ENCODE measurements at places on chromosomes 2 and 18.

DNA sequence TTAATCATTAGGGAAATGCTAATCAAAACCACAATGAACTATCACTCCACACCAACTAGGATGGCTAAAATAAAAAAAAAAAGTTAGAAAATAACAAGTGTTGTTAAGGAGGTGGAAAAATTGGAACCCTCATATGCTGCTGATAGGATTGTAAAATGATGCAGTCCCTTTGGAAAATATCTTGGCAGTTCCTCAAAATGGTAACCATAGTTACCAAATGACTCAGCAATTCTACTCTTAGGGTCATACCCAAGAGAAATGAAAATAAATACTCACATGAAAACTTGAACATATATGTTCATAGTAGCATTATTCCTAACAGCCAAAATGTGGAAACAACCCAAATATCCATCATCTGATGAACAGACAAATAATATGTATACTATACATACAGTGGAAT, 15.7 kb upstream of the ACVR2A start:
- DNase-seq = no peak

DNA sequence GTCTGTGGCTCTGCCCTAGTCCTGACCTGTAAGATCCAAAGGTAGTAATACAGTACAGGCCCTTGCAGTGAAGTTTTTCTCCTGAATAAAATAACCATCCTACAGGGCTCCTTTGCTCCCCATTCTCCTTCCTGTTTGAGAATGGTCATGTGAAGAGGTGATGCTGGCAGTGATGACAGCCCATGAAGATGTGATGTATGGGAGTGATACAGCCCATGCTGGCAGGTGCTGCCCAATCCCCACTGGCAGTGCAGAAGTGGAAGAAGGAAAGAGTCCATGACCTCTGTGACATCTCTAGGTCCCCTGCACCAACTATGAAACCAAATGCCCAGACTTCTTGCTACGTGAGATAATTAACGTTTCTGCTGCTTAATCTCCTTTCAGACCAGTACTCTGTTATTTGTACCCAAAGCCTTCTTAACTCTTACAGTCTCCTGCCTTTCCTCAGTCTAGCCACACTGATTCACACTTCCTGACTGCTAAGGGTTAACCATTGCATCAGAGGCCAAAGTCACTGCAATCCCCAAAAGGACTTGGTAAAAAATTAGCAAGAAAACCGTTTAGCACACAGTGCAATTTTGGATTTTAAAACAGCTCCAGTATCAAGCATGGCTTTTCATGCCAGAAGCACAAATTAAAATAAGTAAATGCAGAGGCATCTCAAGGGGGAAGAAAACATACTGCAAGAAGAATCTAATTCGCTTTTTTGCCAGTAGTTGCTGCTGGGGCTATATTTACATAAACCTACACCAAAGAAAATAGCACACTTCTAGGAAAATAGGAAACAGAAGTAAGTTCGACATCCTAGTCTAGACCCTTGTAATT, 98.0 kb downstream of the STK39 start:
- DNase-seq = no peak

DNA sequence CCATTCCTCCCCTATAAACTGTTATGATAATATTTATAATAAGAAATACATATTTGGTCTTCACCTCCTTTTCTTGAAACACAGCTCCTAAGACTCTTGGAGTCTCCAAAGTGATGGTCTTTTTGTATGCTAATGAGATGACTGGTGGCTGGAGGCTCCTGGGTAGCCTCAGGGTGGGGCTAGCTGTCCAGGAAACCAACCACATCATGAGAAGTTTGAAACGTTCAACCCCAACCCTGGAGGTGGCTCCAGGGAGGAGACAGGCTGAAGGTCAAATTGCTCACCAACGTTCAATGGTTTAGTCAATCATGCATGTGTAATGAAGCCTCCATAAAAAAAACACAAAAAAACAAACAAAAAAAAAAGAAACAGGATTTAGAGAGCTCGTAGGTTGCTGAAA, 298.7 kb upstream of the MGAT5 start:
- DNase-seq = no peak

- DNase-seq = no peak
These were observed 580 bp upstream of the NDUFV2 start for GRCh38 chr18:9101730-9102507.

- DNase-seq = no peak
These were observed 25.7 kb upstream of the RNF103 start for GRCh38 chr2:86649119-86649947.

DNA sequence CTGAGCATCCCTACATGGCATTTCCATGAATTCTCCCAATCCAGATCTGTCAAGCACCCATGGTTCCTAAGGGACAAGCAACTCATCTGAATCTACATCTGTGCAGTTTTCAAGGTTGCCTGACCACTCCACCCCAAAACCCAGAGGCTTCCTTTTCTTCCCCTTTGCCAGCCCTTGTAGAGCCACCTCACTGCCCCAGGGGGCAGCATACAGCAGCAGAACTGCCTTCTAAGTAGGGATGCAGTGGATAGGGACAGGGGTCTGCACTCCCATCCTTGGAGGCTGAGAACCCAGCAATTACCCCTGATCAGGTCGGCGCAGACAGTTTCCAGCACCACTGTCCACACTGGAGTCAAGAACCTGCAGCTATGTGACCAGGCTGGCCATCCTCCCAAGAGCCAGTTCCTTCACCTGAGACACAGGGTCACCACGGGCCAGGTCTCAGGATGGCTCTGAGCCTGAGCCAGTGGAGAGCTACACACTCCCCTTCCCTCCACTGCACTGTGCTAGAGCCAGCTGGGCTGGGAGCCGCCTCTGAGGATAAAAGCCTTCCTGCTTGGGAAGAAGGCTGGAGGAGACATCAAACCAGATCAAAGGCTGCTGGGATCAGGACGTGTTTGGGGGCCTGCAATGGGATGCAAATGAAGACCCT, 283.1 kb downstream of the CELF4 start:
- DNase-seq = no peak

GRCh38 chr2:46885376-46885775, 30.2 kb downstream of the MCFD2 start:
- no peak for DNase-seq

DNA sequence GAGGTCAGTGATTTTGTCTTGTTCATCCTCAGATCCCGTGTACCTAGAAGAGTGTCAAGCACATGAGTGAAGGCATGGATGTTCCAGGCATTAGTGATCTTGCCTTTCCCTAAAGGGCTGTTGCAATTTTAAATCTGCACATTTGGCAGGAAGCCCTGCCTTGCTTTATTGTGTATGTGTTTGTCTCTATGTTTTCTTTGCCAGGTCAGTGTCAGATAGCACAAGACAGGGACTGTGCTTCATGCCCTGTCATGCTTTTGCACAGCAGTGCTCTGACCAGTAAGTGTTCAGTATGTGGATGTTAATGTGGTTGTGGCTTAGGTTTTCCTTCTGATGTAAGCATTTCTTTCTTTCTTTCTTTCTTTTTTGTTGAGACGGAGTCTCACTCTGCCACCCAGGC, 131.5 kb downstream of the RGPD3 start:
- no peak for DNase-seq

DNA sequence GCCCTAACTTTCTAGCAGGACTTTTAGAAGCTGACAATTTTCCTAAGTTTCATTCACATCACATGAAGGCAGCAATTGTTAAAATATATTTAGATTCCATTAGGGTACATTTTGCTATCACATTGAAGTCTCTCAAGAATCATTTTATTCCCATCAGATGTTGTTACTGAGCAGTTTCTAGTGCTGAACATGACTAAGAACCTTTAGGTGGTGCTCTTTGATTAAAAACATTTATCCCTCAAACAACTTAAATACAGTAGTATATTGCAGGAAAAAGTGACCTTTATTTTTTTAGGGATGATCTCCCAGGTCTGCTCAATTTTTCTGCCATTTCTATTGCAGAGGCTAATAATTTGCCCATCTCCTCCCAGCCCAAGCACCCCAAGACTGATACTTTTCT, 22.9 kb upstream of the NARS1 start:
- no peak for DNase-seq

DNA sequence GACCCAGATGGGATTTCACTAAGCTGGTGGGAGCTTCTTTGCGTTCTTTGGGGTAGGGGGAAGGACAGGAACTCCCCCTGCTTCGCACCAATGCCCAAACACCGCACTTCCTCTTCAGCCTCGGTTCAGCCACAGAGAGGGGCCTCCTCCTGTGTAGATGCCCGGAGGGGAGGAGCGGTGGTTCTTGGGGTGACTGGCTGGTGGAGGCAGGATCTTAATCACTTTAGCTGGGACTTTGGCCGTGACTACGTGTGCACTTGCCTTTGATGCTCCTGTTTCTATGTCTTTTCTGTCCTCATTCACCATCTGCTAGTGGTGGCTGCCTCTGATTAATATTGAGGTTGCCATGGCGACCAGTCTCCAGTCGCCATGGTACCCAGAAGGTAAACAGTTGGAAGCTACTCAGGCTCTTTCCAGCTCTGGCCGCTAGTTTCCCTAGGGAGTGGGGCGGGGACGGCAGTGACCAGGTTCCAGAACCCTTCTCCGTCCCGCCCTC, 1.9 kb downstream of the CNGA3 start:
- DNase-seq = no peak

DNA sequence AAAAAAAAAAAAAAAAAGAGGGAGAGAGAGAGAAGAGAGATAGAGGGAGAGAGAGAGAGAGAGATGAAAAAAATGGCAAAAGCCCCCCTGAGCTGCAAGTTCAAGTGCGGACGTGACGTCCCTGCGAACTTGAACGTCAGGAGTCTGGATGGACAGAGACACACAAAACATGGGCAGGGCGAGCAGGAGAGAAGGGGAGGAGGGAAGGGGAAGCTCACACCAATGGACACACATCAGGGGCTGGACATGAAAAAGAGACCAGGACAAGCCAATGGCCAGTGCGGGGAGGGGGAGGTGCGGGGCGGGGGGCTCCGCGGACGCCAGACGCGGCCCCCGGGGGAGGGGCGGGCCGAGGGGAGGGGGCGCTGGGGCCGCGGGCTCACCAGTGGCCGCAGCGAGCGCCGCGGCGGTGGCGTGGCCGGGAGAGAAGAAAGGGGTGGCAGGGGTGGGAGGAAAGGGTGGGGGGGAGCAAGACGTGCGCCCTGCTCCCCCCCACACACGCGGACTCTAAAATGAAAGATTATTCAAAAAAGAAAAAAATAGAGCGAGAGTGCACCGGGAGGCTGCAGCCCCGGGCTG, at the start of gene BCL11A:
Gene BCL11A (minus strand): TSS at position 160 of the 579 bp plus-strand sequence. CDS start 384 bp downstream, outside the sequence.
- no peak for DNase-seq

DNA sequence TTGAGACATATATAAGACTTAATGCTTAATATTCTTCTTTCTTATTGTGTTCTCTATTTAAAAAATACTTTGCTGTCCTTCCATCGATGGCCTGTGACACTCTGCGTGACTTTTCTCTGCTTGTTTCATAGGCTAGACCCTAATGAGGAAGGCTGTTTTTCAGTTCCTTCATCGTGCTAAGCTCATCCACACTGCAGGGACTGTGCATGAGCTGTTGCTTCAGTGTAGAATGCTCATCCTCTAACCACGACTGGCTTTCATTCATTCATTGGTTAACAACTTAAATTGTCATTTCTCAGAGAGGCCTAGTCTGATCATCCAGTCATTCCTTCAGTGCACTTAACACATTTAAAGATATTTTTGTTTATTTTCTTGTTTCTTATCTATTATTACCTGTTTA, 134.4 kb downstream of the CCDC85A start:
- no peak for DNase-seq

DNA sequence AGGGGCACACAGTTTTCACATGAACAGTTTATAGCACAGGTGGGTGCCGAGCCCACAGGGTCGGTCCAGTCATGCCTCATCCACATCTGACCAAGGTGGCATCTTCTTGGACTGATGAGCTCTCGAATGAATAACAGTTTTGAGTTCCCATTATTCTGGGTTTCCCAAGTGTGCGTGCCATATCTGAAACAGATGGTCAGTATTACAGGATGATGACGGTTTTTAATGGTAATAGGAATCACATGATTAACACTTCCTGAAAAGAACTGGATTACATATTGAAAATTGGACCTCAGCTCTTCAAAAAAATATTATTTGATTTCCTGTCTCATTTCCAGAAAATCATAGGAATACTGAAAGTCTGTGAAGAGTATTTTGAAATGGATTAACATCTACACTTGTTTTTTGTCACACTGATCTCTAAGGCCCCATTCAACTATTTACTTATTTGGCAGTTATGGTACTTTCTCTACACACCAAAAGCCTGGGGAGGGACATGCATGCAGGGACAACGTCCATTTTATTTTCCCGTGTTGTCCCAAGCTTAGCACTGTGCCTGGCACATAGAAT, 22.2 kb upstream of the NAB1 start:
- DNase-seq = no peak

DNA sequence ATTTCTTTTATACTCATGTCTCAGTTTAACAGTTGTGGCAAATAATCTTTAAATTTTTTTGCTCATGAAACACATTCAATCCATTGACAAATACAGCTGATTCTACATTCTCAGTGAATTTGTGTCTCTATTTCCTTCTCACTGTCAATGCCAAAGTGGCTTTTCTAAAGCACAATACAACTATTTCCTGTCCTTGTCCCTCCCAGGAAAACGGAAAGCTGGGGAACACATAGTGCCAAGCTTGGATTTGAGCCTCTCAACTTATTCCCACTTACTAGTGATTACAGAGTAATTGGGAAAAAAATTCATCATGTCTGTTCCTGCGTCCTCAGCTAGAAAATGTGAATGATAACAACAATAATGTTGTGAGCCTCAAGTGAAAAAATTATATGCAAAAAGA, 899.7 kb upstream of the CDH2 start:
- no peak for DNase-seq

- DNase-seq = no peak
These were observed 499.7 kb downstream of the PTH2R start for GRCh38 chr2:208906330-208906729.

DNA sequence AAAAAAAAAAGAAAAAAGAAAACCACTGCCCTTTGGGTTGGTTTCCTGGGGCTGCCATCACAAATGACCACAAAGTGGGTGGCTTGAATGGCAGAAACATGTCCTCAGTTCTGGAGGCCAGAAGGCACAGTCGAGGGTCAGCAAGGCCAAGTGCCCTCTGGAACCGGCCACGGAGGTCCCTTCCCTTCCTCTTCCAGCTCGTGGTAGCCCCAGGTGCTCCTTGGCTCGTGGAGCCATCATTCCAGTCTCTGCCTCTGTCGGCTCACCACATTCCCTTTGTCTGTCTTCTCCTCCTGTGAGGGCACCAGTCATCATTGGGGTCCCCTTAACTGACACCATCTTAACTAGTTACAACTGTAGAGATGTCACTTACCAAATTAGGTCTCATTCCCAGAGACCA, 8.5 kb upstream of the NFATC1 start:
- DNase-seq = no peak

GRCh38 chr2:196117214-196117705, 48.6 kb upstream of the DNAH7 start:
- no peak for DNase-seq

- DNase-seq = no peak
These were observed 1620.0 kb downstream of the SUCLG1 start for GRCh38 chr2:82839036-82839435.

- no peak for DNase-seq
These were observed 877.7 kb downstream of the CBLN2 start for GRCh38 chr18:71666481-71666880.

DNA sequence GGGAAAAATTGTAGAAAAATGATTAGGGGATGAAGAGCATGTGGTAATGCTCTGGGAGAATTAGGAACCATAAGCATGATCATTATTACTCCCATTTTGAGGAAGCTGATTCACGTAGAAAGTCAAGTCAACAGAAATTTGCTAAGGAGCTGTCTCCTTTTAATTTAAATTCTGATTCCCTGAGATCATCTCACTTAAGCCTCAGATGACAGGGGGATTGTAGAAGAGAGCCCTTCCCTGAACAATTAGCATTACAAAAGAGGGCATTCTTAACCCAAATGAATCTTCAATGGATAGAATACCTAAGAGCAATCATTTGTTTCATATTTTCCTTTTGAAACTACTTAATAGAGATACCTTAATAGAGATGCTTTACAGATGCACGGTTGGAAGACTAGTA, 267.9 kb downstream of the NYAP2 start:
- no peak for DNase-seq

GRCh38 chr2:86314125-86314524, 23.3 kb downstream of the REEP1 start:
- DNase-seq = no peak
